ENCODE measurements at places on chromosomes 13 and 19.

DNA sequence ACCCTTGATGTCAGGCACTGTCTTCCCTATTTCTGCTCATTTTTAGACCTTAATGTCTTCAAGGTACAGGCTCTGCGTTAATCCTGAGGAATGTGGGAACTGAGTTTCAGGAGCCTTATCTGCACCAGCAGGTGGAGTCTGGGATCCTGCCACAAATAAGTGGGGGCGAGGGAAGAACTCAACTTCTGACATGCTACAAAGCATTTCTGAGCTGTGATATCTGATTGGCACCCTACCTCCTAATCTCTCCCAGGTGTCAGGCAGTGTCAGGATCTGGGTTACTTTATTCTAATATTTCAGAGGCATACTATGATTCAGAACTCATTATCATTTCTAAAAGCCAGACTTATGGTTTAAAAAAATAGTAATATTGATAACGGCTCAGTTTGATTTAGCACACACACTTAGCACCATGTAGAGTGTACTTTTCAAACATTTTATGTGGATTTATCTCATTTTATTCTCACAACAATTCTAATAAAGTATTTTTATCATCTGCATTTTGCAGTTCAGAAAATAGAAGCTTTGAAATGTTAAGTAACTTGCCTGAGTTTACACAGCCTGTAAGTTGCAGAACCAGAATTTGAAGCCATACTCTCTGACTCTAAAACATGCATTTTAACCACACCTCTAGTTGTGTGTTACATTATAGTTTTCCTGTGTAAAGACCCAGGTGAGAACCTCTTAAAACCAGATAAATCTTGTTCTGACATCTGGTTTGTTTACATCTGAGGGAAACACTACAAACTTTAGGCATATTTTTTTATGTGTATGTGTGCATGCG lies 358.6 kb downstream of the TDRD3 start:
- DNase-seq = no peak

DNA sequence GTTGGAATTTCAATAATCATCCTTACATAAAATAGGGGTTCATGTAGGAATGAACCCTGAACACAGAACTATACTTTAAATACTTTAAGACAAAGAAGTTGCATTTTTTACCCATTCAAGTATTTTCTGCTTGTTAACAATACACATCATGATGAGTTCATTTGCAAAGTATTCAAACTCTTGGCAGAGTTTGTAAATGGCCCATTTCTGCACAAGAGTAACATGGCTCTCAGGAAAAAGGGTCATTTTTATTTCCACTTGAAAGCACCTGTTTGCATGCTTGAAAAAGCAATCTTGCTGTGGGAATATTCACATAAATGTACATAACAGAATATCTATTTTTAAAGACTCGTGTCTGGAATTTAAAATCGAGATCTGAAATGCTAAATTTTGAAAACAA lies 18.1 kb downstream of the ESD start:
- no peak for DNase-seq

DNA sequence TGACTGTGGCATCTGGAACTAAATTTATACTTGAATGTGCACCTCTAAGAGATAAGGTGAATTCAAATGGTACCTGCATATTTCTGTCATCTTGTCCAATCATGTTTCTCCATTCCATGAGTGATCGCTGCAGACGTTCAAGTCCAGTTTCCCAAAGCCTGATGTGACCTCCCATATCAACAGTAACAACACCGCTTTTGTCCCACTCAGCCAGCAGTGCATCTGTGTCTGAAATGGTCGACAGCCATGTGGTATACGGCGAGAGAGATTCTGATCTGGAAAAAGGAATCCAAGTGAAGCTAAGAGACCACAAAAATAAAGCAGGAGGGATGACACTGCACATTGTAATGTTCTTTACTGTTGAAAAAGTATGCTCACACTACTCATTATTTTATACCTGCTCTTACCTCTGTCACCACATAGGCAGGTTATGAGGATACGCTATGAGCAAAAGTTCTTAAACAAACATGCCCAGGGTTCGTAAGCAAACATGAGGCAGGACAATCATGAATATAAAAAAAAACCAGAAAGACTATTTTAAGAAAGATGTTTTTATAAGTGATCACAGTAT lies 213.6 kb downstream of the RGCC start:
- DNase-seq = no peak

DNA sequence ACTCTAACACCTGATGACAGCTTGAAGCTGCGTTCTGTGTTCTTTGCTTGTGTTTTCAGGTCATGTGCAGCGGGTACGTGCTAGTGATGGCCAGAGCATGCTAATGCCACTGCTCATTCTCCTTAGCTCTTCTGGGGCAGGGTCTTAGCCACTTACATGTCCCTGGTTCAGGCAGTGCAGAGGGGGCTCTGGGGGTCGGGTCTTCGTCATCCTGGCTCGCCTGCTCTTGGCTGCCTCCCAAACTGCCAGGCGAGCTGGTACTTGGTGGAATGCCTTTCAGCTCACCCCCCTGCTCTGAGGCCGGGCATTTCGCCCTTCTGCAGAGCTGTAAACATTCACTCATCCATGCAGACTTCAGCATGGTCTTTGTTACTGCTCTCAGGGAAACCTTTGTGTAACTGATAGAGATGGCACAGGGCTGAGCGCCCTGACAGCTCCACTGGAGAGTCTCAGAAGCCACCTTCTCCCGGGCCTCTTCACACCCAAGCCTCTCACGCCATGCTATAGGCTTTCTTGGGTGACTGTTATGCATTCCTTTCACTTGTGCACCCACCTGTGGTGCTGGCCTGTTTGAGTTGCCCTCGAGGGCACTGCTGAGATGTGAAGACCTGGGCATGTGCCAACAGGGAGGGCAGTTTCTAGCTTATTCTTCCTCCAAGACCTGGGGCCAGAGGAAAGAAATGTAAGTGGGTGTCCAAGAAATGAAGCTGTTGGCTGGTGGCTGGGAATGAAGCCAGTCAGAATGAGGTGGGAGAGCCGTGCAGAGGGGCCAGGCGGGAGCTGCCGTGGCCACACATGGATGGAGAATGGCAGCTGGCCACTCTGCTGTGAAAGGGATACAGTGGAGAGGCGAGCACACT lies 24.4 kb downstream of the FAM124A start:
- no peak for DNase-seq

GRCh38 chr13:20264271-20265018 lies 32.3 kb upstream of the GJB6 start:
- DNase-seq = no peak

- no peak for DNase-seq
These were observed 652 bp downstream of the CHERP start for GRCh38 chr19:16541526-16542044.

Measured in stimulated activated CD4-positive, alpha-beta T cell treated with anti-CD3 and anti-CD28 coated beads, Interleukin-12 subunit alpha, Interleukin-12 subunit beta, amount 100 ng/mL, for 24 hours (primary cell).